ENCODE measurements at places on chromosomes 1 and 21.

DNA sequence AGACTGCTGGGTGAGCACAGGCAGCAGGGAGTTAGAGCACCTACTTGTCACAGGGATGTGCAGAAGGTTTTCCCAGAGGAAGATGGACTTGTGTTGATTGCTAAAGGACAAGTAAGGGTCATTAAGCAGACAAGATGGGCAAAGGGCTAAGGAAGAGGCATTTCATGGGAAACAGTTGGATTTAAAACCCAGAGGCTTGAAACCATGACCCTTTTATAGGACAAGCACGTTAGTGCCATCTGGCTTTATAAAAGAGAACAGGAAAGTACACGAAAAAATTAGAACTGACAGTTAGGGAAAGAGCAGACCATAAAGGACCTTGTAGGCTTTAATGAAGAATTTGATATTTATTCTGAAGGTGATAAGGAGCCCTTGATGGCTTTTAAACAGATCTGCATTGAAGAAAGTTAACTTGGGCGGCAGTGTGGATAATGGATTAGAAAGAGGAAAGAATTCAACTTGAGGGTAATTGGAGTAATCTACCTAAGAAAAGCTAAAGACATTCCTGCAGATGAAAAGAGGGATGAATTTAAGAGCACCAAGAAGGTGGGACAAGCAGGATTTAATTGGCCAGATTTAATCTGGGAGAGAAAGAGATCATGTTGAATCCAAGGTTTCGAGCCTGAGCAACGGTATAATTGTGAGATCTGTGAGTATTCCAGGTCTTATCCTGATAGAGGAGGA, 68.6 kb downstream of the ZC3H11B start:
- DNase-seq = no peak

- DNase-seq = no peak
Measured at GRCh38 chr1:6220236-6220635, 14.3 kb downstream of the RNF207 start.

GRCh38 chr1:245056913-245057312, 97.9 kb upstream of the KIF26B start:
- no peak for DNase-seq

DNA sequence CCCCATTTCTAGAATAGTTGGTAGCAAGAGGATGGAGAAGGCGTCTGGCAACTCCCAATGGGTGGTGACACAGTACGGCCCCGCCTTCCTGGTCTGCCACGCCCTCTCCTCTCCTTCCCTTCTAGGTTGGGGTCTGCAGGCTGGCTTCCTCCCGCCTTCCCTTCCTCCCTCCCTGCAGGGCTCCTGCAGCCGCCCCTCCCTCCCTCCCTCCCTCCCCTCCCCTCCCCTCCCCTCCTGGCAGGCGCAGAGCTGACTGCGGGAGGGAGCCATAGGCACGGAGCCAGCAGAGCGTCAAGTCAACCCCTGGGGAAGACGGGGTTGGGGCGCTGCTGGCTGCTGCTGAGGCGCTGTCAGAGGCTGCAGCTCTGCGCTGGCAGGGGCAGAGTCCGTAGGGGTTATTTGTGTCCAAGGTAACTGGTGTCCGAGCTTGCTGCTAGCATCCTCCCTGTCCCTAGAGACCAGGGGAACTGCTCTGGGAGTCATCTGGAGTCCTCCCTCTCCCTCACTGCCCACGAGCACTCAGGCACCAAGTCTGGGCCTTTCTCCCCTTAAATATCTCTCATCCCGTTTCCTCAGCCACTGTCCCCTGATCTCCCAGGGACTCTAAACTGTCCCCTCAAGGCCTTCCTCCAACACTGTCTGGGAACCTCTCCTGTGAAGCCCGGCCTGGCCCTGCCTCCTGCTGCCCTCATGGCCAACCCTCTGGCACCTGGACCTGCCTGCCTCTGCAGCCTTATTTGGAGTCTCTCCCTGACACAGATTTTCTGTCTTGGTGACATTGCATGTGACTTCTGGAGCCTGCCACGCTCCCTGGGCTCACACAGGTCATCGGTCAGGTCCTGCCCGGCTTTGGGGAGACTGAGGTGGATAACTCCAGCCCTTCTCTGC, 57.4 kb upstream of the ACOT11 start:
- DNase-seq = no peak

DNA sequence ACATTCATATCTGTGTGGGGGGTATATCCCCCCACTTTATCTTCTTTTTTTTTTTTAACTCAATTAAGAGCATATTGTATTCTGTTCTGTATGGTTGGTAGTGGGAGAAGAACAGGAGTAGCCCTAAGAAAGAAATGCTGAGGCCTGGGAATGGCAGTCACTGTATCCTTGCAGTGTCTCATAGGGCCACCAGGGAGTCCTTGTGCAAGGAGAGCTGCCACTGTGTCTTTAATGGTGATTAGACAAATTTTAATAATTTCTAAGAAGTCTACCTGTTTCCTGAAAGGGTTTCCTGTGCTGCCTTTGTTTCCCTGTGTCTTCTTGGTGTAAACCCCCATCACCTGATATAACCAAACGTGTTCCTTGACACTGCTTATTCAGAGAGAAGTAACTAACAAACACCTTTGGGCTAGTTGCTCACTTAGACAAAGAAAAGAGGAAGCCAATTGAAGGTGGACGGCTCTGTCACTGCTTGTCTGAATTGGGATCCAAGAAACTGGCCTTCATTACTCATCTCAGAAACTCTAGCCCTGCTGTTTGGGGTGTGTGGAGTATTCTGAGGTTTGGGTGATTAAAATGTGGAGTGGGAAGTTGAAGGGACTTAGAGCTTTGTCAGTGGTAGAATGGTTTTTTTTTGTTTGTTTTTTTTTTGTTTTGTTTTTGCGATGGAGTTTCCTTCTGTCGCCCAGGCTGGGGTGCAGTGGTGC, 15.2 kb downstream of the GIPC2 start:
- DNase-seq = no peak

GRCh38 chr1:153750026-153750995, 22.5 kb downstream of the INTS3 start:
- no peak for DNase-seq

DNA sequence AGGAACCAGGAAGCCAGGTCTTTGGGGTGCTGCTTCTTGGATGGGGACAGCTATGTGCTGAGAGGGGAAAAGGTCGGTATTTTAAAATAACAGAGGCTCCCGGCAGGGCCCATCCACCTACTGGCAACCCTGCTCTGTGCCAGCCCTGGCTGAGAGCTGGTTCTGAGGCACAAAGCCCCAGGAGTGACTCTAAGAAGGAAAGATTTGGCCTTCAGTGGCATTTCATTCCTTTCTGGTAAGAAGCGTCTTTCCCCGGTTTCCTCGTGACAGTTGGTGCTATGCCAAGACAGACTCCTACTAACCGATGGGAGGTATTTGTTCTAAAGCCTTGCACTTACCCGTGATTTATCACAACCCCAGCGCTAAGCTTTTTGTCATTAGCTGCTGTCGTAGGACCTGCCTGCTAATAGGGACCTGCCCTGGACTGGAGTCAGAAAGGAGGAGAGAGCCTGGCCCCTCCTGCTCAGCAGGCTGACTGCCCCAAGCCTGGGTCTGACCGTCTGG, 123.1 kb upstream of the ADAR start:
- no peak for DNase-seq

DNA sequence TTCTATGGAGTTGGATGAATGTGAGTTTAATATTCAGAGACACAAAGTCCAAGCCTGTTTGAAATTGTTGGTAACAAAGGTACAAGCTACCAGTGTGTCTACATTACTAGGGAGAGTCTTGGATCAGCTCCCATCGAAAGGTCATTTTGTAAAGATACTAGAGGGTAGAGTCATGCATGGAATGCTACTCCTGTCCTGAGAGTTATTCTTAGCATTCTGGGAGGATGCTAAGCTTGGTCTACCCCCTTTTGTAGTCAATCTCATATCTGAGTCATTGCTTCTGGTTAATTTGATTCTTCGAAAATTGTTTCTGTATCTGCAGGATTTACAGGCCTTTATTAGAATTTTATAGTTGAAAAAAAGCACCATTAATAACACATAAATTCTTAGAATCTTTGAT, 240.2 kb downstream of the ST6GALNAC3 start:
- no peak for DNase-seq

DNA sequence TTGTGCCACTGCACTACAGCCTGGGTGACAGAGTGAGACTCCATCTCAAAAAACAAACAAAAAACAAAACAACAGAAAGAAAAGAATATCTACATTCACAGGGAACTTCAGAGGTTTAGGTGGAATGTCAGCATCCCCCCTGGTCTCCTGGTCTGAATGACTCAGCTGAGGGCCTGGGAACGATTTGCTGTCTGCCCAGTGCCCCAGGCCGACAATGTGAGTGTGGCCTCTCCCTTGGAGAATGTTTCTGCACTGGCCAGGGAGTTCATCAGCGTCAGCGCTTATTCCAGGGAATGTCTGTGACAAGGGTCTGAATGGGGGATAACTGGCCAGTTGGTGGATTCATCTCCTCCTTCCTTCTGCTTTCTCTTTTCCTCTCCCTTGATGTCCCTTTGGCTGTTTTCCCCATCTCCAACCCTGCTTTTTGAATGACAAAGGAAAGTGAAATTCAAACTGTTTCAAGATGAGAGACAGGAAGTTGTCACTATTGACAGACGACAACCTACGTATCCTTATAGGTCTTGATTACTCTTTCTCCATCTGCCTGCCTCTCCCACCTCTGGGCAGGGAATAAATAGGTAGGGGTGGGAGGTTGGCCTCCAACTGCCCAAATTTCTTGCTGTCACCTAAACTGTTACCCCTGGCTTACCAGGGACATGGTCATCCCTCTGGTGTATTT, 213.1 kb downstream of the HHAT start:
- no peak for DNase-seq

DNA sequence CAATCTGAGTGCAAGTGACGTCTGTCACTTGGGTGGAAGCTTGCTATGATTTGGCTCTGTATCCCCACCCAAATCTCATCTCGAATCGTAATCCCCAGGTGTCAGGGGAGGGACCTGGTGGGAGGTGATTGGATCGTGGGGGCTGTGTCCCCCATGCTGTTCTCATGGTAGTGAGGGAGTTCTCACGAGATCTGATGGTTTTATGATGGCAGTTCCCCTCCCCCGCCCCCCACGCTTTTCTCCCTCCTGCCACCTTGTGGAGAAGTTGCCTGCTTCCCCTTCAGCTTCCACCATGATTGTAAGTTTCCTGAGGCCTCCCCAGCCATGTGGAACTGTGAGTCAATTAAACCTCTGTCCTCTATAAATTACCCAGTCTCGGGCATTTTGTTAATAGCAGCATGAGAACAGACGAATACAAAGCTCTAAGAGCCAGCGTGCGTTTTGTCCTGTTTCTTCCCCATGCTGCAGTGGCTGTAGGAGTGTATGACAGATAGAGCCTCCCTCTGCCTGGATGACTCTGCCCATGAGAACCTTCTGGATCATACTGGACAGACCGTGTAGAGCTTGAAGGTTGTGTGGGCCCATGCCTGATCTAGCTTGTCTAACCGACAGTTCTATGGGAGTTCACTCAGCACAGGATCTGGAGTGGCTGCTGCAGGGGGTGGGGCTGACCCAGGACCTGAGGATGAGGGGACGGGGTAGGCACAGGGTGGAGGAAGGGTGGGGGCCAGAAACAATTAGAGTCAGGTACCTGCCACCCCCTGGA, 139.7 kb upstream of the ERRFI1 start:
- DNase-seq = no peak

DNA sequence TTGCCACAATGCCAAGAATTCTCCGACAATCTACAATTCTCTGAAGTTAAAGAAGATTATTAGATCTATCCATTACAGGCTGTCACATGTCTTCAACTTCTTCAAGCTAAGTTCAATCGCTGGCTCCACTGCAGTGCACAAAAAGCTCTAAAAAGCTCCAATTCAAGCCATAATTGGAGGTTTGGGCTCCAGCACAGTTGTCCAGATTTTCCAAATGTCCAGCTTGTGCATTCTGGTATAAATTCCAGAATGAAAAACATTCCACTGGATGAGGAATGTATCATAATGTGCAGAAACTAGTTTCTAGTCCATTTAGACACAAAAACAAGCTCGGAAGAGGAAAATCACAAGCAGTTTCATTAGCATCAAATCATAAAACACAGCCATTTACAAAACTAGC, 138.6 kb downstream of the NRIP1 start:
- no peak for DNase-seq

GRCh38 chr1:43049481-43049880, 90.8 kb upstream of the SLC2A1 start:
- no peak for DNase-seq

- DNase-seq = no peak
Measured at GRCh38 chr1:223718850-223719249, 6.5 kb downstream of the CAPN2 start.

- no peak for DNase-seq
Measured at GRCh38 chr1:100039591-100039990, 69.8 kb downstream of the SLC35A3 start.

DNA sequence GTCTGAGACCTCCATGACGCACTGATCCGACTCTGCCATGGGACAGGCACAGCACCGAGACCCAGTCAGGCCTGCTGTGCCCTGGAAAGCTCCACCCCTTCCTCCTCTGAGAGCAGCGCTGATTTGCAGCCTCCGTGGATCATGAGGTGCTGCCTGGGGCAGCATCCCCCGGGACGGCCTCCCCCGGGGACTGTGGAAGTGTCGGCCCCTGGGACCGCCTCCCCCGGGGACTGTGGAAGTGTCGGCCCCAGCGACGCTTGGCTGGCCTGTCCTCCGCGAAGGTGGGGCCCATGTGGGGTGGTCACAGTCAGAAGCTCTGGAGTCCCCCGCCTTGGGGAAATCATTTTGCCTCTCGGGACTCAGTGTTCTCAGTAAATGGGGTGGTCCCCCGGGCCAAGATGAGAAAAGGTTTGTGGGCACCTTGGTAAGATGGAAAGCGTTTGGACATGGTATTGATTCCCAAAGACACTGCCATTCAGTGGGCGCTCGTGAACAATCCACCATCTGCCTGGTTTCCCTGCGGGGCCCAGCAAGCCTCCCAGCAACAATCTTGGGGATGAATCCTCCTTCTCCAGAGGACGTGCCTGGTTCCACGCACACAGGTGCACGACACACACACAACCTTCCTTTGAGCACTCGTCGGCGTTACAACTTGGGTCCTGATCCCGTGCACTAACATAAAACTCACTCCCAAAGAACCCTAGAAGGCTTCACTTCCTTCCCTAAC, 3.0 kb downstream of the TFF2 start:
- DNase-seq = no peak

GRCh38 chr1:51264451-51264850, 28.4 kb downstream of the RNF11 start:
- DNase-seq = no peak

GRCh38 chr1:150528196-150528595, 12.6 kb downstream of the FALEC start:
- no peak for DNase-seq

- no peak for DNase-seq
Measured at GRCh38 chr1:34828611-34829010, 30.9 kb downstream of the SMIM12 start.

GRCh38 chr1:94248956-94249688, 11.7 kb upstream of the ARHGAP29 start:
- no peak for DNase-seq

- no peak for DNase-seq
Measured at GRCh38 chr21:15301736-15302135, 236.9 kb upstream of the NRIP1 start.

DNA sequence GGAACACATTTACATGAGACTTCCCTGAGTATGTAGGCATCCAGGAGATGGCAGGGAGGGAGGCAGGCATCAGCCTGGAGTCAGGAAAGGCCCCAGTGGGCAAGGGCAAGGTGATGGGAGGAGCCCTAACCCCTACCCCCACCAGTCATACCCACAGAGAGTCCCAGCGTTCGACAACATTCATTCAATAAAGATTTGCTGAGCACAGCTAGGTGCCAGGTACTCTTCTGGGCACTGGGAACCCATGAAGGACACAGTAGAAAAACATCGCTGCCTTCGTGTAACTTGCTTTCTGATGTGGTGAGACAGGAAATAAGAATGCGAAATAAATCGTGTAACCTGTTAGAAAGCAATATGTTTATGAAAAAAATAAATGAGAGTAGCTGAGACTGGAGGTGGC, 77.3 kb upstream of the GADD45A start:
- no peak for DNase-seq

- no peak for DNase-seq
Measured at GRCh38 chr1:116721451-116722007, 32.7 kb upstream of the CD2 start.

All from amygdala (tissue), 56 donors.